ENCODE measurements at places on chromosomes 7 and 10.

GRCh38 chr7:133300088-133300487 is 47.2 kb downstream of the EXOC4 start:
- DNase-seq: no peak

GRCh38 chr10:128083191-128083895 is 42.9 kb downstream of the MKI67 start:
- no peak for DNase-seq

GRCh38 chr10:92678206-92678605 is 11.5 kb upstream of the HHEX start:
- no peak for DNase-seq

- no peak for DNase-seq
These were observed 260.5 kb downstream of the PRPF18 start for GRCh38 chr10:13847201-13847631.

DNA sequence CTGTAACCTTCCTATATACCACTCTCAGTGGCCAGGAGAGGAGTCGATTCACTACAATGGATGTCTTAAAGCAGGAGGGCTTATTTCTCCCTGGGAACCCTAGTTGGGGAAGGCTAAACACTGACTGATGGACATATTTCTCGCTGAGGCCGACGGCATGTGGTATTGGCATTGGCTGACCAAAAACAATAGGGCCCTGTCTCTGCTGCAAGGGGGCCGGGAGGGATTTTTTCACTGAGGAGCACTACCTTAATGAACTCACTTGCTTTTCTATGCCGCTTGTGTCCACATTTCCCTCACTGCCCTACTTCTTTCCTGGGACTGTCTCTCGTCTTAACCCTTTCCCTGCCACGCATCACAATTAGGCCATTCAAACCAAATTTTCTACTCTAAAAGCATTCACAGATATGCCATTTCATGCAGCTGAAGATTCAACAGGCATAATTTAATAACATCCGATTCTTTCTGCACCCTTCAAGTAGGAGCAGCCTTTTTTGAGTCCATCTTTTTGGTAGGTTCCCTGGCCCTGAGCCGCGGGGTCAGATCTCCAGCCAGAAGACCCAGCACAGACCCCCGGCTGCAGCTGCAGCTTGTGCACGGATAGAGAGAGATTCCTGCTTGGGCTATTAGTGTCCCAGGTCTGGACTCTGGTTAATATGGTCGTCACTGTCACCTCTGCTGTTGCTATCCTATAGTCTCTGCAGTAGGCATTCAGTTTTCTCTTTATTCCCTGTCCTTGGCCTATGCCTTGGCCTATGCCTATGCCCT is 118.7 kb downstream of the HIPK2 start:
- DNase-seq: no peak

DNA sequence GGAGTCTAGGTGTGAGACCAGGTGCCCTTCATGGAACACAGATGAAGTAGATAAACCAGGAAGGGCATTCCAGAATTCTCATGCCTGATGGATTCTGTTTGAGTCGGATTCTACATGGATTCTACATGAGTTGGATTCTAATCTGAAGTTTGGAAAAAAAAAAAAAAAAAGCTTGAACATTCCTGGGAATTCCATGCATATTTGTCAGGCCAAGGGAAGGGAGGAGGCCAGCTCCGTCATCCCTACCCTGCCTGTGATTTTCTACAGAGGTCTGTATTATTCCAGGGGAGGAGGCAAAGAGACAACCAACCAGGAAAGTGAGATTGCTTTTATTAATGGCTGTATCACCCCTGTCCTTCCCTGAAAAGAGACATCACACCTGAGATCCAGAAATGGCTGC is 27.8 kb upstream of the EBLN1 start:
- no peak for DNase-seq

DNA sequence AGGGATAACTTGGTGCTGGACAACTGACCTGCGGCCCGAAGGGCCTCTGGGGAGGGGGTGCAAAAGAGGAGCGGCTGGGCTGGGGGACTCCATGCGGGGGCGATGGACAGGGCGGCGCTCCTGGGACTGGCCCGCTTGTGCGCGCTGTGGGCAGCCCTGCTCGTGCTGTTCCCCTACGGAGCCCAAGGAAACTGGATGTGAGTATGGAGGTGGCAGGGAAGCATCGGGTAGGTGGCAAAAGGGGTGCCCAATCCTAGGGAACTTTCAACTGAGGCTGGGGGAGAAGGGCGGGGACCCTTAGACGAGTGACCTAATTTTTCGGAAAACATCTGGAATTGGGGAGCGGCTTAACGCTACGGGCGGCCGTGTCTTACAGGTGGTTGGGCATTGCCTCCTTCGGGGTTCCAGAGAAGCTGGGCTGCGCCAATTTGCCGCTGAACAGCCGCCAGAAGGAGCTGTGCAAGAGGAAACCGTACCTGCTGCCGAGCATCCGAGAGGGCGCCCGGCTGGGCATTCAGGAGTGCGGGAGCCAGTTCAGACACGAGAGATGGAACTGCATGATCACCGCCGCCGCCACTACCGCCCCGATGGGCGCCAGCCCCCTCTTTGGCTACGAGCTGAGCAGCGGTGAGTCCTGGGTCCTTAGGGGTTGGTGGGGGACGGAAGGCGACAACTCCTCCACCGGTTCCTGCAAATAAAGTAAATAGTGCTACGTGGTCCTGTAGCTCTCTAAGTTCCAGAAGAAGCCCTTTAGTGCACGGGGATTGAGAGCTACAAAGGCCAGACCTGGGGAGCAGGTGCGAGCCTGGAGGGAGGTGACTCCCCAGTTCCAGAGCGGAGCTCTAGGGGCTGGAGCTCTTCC is 622 bp downstream of the WNT16 start:
- peak; percentile 18 for DNase-seq

DNA sequence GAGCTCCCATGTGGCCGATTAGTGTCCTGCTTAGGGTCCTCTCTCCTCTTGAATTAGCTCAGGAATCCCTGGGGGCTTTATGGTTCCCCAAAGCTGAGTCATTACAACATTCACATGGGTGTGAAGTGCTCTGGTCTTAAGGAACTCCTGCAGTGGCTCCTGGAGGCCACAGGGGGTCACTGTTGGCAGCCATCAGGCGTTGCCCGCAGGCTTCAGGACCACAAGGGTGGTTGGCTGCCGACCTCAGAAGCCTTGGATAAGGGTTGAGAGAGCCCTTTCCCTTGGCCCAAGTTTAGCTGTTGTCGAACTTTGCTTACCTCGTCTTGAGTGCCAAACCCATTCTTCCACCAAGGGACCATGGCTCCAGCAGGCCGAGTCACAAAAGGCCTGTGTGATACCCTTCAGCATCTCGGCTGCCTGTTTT is 61.7 kb downstream of the SH2D4B start:
- no peak for DNase-seq

DNA sequence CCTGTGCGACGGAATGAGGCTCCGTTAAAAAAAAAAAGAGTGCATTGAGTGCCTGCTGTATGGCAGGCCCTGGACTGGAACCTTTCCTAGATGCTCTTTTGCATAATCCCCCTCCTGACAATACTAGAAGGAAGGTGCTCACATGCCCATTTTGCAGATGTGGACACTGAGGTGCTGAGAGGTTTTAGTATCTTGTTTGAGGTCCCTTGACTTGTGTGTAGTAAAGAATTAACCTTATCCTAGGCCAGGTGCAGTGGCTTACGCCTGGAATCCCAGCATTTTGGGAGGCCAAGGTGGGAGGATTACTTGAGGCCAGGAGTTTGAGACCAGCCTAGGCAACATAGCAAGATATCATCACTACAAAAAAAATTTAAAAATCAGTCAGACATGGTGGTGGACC is 46.6 kb downstream of the TMEM130 start:
- no peak for DNase-seq

DNA sequence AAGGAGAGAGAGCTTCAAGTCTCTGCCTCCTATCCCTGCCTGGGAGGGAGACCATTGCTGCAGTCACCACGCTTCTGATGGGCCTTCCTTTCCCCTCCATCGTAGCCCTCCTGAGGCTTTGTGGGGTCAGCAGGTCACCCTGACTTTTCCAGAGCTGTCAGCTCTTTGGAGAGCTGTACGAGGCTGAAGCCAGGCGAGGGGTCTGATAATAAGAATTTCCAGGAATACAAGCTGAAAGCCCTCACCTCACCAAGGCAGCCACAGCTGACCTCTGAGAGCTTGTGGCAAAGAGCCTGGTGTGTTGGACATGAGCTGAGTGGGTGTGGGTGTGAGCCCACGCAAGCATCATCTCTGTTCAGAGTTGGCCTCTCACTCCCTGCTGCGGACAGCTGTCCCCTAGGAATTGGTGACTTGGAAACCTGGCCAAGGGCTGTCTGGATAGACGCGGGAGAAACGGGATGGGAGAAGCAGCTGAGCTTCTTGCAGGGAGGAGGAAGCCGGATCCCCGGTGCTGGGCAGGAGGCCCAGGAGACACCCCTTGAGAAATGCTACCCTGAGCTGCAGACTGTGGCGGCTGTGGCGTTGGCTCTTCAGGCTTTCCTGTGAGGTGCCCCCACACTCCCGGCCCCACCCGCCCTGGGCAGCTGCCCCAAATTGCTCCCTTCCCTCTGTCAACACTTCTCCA is 122.1 kb upstream of the BTBD16 start:
- no peak for DNase-seq

DNA sequence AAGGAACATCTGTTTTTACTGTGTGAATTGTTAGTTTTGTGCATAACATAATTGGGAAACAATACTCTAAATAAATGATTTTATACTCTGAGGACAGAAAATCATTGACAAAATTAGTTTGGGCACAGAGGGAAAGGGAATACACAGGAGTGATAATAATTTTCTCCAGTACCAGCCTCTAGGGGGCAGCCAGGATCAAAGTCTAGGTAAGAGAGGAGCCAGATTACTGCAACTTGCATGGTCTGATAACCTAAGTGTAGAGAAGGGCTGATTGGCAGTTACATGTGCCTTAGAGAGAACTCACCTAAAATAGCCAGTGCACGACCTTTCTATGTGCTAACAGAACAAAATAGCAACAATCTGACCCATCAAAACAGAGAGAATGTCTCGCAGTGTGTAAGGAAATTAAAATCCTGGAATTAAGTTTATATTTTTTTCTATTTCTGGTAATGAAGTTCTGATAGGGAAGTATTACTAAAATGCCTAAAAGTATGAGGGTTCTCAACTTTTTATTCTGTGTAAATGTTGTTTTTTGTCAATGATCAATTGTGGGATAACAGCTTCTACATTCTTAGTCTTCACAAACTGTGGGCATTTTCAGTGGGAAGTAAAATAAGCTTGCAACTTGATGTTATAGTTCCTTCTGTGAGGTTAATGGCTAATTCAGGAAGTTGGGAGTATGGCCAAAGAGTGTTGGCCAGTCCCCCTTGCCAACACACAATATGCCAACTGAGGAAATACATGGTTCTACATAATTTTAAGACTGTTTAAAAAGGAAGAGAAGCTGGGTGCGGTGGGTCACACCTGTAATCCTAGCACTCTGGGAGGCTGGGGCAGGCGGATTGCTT is 66.4 kb downstream of the EXOC6 start:
- peak; percentile 64 for DNase-seq

DNA sequence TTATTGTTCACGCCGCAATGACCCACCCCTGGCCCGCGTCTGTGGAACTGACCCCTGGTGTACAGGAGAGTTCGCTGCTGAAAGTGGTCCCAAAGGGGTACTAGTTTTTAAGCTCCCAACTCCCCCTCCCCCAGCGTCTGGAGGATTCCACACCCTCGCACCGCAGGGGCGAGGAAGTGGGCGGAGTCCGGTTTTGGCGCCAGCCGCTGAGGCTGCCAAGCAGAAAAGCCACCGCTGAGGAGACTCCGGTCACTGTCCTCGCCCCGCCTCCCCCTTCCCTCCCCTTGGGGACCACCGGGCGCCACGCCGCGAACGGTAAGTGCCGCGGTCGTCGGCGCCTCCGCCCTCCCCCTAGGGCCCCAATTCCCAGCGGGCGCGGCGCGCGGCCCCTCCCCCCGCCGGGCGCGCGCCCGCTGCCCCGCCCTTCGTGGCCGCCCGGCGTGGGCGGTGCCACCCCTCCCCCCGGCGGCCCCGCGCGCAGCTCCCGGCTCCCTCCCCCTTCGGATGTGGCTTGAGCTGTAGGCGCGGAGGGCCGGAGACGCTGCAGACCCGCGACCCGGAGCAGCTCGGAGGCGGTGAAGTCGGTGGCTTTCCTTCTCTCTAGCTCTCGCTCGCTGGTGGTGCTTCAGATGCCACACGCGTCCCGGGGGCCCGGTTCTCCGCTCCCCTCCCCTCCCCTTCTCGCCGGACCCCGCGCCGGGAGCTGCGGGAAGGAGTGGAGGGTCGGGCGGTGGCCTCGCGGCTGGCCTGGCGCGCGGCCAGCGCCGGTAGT is at the start of gene CBX3:
Gene CBX3, plus strand, starts transcription at position 499 of the 772 bp plus-strand sequence. CDS start 1,254 bp downstream, outside the sequence.
- DNase-seq: peak; percentile 81

- no peak for DNase-seq
These were observed 110.6 kb downstream of the ZFAND4 start for GRCh38 chr10:45561952-45562351.

GRCh38 chr10:55793024-55793423 is 568.0 kb downstream of the ZWINT start:
- no peak for DNase-seq

- DNase-seq: no peak
These were observed 2.5 kb downstream of the ZNF273 start for GRCh38 chr7:64905547-64905946.

- DNase-seq: no peak
These were observed 121.2 kb downstream of the MTERF1 start for GRCh38 chr7:91759205-91759863.
